ENCODE measurements at places on chromosomes 7 and 10.

- DNase-seq = no peak
These were observed 38.7 kb upstream of the RET start for GRCh38 chr10:43037942-43038782.

DNA sequence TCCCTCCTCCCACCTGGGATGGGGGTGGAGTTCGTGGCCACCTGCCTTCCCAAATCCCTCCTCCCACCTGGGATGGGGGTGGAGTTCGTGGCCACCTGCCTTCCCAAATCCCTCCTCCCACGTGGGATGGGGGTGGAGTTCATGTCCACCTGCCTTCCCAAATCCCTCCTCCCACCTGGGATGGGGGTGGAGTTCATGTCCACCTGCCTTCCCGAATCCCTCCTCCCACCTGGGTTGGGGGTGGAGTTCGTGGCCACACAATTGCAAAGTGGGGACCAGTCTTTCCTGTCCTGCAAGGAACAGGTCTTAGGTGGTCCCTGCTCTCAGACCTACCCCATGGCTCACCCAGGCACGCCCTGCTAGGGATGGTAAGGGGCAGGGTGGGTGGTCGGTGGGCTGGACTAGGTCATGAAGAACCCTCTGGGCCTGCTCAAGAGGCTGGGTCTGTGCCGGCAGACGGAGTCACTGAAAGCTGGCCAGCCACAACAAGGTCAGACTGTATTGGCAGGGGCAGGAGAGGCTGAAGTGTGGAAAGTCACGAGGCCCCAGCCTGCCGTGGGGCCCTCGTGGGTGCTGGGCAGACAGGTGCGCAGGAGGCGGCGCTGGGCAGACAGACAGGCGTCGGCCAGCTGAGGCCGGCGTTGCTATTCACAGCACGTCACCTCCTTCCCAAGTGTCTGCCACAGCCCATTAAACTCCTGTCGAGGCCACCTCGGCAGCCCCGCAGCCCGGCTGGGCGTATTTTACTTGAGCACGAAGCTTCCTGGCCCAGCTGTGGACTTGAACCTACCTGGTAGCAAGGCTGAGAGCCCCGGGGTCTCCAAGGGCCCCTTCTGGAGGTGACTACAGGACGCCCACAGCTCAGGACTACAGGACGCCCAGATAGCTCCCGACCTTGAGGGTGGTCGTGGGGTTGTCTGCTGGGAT lies 4.1 kb downstream of the KNDC1 start:
- no peak for DNase-seq

DNA sequence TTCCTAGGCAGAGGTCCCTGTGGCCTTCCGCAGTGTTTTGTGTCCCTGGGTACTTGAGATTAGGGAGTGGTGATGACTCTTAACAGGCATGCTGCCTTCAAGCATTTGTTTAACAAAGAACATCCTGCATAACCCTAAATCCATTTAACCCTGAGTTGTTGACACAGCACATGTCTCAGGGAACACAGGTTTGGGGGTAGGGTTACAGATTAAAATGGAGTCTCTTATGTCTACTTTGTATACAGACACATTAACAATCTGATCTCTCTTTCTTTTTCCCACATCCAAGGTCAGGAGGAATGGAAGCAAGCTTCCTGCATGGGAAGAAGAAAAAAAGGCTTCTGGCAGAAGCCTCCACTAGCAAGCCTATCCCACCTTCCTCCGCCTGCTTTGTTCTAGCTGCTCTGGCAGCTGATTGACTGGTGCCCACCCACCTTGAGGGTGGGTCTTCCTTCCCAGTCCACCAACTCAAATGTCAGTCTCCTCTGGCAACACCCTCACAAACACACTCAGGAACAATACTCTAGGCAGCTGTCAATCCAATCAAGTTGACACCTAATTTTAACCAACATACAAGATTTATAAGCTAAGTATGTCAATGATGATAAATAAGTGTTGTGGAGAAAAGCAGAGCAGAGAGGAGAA lies 176.5 kb upstream of the CCZ1B start:
- DNase-seq = no peak

GRCh38 chr10:126872768-126873167 lies 32.5 kb upstream of the DOCK1 start:
- no peak for DNase-seq

- DNase-seq = no peak
These were observed 22.8 kb downstream of the GRID1 start for GRCh38 chr10:86343761-86344160.

- no peak for DNase-seq
These were observed 217.2 kb downstream of the PCLO start for GRCh38 chr7:82945480-82945879.

DNA sequence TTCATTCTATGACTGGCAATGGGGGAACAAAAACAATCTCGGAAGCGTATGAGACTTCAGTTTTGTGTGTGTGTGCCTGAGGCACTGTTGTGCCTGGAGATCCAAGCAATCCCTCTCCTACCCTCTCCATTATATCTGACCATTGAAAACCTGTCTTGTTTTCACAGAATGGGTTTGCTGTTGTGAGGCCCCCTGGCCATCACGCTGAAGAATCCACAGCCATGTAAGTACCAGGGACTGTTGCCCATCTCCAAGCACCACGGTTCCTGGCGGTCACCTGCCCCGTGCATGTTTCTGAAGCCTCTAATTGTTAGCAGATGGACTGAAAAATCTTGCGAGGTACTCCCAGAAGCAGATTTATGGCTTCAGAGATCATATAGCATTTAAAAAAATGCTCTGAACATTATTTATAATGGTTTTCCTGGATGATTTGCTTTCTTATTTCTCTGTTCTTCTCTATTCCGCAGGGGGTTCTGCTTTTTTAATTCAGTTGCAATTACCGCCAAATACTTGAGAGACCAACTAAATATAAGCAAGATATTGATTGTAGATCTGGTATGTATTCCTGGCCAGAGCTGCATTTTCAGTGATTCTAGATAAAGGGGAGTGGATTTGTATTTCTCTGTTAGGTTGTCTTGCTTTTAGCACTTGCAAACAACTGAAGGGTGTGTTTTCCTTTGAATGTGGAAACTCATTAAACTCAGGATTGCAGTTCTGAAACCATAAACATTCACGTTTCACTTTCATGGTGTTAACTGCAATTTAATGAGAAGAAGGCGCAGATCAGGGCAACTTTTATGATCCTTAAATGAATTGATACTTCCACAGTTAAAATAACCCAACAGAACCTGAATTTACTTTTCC lies 288.2 kb downstream of the TWIST1 start:
- DNase-seq = no peak

- DNase-seq = no peak
These were observed 6.7 kb downstream of the SKIDA1 start for GRCh38 chr10:21518641-21519396.

- no peak for DNase-seq
These were observed 20.8 kb downstream of the KIFBP start for GRCh38 chr10:69009360-69009759.
